ENCODE measurements at places on chromosomes 6 and 20.

DNA sequence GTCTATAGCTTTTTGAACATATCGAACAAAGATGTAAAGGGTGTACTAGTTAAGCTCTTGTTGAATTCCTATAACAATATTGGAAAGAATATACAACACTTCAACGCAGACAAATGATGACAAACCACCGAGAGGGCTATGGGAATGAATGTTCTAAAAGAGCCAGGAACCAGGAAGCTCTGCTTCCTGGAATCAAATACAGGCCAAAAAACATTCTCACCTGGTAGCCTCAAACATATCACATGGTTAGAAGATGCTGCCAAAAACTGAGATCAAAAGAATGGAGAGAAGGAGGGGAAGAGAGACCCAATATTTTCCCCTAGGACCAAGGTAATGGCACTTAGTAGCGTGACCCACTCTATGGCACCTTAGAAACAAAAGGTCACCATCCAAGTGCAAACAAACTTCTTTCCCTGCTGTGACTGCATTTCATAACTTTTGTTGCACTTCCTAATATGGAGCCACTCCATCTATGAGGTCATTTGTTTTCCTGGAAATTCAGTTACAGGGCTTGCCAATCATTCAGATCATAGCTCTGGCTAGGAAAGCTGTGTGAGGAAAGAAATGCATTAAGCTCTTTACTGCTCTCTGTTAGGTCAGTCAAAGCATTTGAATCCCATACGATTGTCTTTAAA is 199.2 kb upstream of the NT5E start:
- DNase-seq, result no peak

- no peak for DNase-seq
Measured at GRCh38 chr6:149264629-149265028, 52.9 kb upstream of the TAB2 start.

- DNase-seq, result no peak
Measured at GRCh38 chr6:147132889-147133288, 71.3 kb upstream of the STXBP5 start.

DNA sequence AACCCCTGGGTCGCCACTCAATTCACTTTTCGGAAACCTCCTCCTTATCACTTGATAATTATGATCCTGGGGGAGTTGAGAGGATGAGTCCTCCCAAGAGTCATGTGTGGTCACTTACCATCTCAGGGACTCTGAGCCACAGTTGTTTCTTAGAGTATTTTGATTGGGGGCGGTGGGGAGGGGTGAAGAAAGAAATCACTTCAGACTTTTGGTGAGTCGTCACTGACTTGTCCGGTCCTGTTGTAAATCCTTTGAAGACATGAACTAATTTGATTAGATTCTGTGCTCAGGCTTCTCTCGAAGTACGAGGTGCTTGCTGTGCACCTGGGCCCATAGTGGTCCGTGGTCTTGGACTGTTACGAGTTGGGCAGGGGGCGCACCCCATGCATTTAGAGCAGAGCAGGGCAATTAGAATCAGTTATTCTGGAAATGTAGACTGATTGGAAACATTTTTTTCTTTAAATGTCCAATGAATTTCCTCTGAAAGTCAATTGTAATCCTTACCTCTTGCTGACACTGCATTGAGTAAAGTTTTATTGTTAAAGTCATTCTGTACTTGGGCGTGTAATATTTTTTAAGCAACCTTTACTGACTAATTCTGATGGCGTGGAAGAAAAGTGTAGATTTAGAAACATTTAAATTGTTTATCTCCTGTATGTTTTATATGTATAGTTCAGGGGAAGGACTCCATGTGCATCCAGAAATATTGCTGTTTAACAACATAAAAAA is 173.4 kb downstream of the SLC16A10 start:
- DNase-seq, result no peak

DNA sequence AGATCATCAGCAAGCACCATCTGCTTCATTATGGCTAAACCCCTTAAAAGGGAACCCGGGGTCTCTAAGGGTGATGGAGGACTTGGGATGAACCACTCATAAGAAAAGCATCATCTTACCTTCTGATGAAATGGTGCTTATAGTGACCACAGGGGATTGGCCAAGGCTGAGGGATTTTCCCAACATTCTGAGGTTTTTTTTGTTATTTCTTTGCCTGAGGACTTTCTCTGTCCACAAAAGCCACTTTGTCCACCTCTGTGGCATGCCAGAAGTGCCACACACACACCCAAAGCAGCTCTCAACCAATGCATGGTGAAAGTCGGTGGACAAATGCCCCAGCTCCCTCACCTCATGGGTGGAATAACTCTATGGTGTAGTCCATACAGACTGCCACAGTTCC is 79.3 kb upstream of the TOP1 start:
- no peak for DNase-seq

GRCh38 chr6:161547617-161548016 is 273.8 kb upstream of the AGPAT4 start:
- DNase-seq, result no peak

DNA sequence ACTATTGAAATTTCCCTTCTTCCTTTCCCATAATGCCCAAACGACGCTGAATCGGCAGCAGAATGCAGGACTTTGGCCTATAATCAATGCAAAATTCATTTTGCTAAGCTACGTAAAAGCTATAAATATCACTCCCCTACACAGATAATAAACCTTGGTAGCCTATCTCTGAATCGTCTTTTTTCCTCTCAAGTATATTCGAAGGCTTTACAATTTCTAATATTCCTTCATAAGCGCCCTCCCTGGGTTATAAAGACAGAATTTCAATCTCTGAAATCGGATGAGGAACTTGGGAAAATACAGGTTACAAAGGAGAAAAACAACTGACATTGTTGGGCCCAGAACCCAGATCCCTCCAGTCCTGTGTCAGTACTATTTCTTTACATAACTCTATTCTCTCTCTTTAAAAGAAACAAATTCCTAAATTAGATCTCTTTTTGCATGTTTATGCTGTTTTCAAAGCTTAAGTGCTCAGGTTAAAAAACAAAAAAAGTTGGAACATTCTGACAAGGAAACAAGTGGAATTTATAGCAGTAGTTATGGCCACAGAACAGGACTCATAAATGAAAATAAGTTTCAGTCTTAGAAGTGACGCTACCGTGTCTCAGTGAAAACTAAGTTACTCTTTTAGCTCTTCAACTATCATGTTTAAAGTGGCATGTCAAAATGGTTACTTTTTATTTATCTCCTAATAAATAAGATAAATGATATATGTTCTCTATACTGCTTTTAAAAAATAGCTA is 84.5 kb downstream of the SESN1 start:
- no peak for DNase-seq

GRCh38 chr6:1993042-1993441 is 252.4 kb downstream of the GMDS start:
- no peak for DNase-seq

- peak; percentile 44 for DNase-seq
Measured at GRCh38 chr20:49541733-49542513, 26.0 kb downstream of the PTGIS start.

GRCh38 chr6:71733970-71734899 is 152.1 kb upstream of the RIMS1 start:
- no peak for DNase-seq

GRCh38 chr6:26031151-26031594 is 56.1 kb upstream of the HFE start:
- no peak for DNase-seq

GRCh38 chr6:70130865-70131264 is 172.0 kb downstream of the COL9A1 start:
- no peak for DNase-seq

DNA sequence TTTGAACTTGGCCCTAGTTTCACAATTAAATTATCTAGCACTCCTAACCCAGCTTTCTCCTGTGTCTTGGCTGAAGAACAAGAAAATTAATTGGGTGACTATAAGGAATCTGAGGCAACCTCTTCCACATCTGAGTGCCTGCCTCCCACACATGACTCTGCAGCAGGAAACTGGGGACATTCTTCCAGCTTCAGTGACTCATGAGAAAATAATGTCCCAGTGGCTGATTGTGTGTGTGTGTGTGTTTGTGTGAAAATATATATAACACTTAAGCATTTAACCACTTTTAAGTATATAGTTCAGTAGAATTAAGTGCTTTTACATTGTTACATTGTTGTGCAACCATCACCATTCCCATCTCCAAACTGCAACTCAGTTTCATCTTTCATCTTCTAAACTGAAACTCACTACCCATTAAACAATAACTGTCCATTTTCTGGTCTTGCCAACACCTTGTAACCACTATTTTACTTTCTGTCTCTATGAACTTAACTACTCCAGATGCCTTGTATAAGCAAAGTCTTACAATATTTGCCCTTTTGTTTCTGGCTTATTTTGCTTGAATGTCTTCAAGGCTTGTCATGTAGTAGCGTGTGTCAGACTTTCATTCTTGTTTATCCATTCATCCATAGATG is 8.7 kb downstream of the TRIM38 start:
- DNase-seq, result peak; percentile 59

GRCh38 chr6:122772724-122773415 is 6.6 kb upstream of the FABP7 start:
- DNase-seq, result no peak

DNA sequence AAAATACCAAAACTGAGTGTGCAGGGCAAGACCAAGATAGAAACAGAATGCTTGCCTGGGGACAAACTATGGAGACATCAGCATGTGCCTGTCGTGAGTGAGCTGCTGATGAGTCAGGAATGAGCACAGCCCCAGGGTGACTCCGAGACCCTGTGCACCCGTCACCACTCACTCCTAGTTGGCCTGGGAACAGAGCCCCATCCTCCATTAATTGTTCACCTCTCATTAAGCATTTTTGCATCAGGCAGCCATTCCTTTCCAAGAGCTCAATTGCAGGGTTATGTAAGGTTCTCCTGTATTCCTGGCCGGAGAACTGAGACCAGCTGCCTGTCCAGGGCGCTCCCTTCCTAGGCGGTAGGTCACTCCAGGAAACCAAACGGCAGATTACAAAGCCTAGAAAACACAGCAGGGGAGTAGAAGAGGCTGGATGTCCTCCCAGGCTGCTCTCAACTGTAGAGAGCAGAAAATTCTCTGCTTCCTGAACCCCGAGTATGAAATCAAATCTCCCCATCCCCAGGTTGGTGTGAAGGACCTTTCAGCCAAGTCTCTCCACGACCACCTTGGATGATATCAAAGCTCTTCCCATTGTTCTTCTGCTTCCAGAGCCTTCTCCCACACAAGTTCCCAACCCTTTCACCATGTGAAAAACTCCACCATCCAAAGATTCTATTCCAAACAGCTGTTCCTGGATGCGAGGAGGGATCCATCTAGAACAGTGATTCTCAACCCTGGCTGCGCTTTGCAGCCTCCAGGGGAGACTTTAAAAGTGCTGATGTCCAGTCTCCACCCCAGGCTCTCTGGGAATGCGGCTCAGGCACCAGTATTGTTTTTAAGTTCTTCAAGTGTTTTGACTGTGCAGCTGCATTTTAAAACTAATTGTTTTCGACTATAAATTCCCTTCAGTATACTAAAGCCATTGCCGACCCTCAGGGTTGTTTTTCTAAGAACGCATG is 532.6 kb upstream of the JARID2 start:
- no peak for DNase-seq

DNA sequence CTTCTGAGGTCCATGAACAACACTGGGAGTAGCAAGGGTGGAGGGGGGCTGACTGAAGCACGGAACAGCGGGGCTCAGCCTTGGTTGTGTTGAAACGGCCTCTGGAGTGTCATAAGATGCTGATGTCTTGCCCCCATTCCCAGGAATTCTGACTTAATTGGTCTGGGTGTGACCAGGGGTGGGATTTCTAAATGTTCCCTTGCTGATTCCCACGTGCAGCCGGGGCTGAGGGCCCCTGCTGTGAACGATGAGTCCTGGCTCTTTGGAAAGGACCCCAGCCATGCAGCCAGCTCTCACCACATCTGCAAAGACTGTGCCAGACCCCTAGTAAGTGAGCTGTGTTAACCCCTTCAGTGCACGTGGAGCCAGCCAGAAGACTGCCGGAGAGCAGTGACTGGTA is 28.6 kb upstream of the FAM50B start:
- no peak for DNase-seq

GRCh38 chr6:12324099-12324498 is 33.9 kb downstream of the EDN1 start:
- no peak for DNase-seq

GRCh38 chr6:28208111-28208659 is 16.9 kb upstream of the ZSCAN9 start:
- DNase-seq, result no peak

DNA sequence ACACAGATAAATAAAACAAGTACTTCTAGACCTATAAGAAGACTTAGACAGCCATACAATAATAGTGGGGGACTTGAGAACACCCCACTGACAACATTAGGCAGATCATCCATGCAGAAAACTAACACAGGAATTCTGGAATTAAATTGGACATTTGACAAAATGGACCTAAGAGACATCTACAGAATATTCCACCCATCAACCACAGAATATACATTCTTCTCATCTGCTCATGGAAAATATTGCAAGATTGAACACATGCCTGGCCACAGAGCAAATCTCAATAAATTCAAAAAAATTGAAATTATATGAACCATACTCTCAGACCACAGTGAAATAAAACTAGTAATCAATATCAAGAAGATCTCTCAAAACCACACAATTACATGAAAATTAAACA is 44.3 kb upstream of the KIAA1586 start:
- no peak for DNase-seq

DNA sequence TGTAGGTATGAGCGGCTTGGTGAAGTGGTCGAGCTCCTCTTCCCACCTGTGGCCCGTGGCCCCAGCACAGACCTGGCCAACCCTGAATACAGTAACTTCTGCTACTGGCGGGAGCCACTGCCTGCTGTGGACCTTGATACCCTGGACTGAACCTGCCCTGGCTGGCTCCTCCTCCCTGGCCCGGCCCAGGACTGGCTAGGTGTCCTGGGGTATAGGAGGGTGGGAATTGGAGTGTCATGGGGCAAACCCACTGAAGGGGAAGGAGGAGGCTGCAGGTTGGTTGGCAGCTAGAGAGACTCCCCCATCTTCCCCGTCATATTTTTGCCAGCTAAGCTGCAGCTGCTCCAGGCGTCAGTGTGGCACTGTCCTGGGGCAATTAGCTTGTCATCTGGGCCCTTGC is 7.9 kb downstream of the EMILIN3 start:
- no peak for DNase-seq

GRCh38 chr6:167757249-167757648 is 69.5 kb upstream of the AFDN start:
- no peak for DNase-seq

DNA sequence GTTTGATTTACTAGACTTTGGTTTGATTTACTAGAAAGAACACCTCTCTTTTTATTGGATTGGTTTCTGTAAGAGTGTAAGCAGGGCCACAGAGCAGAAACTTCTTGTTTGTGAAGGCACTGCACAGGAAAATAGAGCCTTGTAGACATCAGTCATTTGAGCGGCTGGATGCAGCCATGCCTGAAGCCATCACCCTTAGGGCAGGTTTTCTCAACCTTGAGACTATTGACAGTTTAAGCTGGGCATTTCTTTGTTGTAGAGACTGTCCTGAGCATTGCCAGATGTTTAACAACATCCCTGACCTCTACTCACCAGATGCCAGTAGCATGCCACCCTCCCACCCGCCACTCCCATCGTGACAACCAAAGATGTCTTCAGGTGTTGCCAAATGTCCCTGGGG is 130.2 kb upstream of the SULF2 start:
- no peak for DNase-seq
